ENCODE measurements at places on chromosomes 7 and 10. TPM values are rescaled to one million over a fixed set of nuclear protein-coding genes. Genes with fewer than 3 reads are reported as not detected.

EN2 gene
- 6.7 TPM for total RNA-seq

DNA sequence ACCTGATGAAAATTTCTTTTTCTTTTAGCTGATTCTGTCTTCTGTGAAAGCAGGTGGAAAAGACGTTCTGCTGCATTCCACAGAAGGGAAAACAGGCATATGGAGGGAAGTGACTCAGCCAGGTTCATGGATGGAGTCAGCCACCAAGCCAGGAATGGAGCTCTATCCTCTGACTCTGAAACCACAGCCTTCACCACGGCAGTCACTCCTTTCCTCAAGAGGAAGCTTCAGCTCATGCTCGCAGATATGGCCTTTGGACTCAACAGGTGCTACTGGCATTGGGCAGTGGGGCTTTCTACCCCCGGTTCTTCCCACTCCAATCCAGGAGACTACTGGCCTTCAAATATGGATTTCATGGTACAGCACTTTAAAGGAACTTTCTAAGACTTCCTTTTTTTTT is 11.5 kb upstream of the PLAU start:
- DNase-seq, result peak; percentile 51

HOXA6 gene
- total RNA-seq, result 0.96 TPM

- no peak for DNase-seq
Observed at GRCh38 chr7:65955718-65956117, 26.3 kb downstream of the GUSB start.

GRCh38 chr7:3641582-3641981 is 340.5 kb downstream of the SDK1 start:
- no peak for DNase-seq

- no peak for DNase-seq
Observed at GRCh38 chr7:89073776-89074175, 278.2 kb upstream of the TEX47 start.

SPDYE8 gene
- not detected for total RNA-seq

- no peak for DNase-seq
Observed at GRCh38 chr7:50470250-50471163, 20.4 kb upstream of the FIGNL1 start.

- peak; percentile 71 for DNase-seq
Observed at GRCh38 chr10:17025444-17026295, 103.9 kb downstream of the CUBN start.

RNLS gene
- 19.1 TPM for total RNA-seq

SMKR1 gene
- not detected for total RNA-seq

CPSF4 gene
- 31.4 TPM for total RNA-seq

DNA sequence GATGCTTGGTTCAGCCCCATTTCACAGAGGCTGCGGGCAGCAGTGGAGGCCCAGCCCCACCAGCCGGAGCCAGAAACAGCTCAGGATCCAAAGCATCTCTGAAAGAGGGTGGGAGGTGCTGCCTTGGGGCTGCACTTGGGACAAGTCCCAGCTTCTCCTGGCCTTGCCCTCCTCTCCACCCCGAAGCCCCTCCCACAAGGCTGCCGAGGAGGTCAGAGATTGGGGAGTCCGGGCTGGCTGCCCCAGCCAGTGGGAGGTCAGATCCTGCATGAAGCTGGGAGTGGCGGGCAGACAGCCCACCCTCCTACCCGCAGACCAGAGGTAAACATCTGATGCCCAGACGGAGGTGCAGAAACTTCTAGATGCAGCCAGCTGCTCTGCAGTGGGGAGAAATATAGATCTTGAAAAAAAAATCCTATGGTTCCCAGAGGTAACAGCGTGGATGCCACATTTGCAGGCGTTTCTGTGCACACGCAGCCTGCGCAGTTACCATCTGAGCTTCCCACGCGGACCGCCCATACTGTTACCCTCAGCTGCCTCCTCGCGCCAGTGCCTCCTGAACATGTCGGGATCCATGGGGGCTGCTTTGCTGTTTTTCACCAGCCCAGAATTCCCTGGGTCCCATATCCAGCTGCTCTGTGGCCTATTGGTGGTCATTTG is 36.9 kb upstream of the GNA12 start:
- DNase-seq, result no peak

GRCh38 chr7:139117599-139118233 is 8.2 kb upstream of the ZC3HAV1 start:
- no peak for DNase-seq

- DNase-seq, result no peak
Observed at GRCh38 chr10:59865101-59865500, 41.3 kb downstream of the CCDC6 start.

GRCh38 chr7:149878523-149878921 is 4.8 kb downstream of the ATP6V0E2 start:
- no peak for DNase-seq

GRCh38 chr10:72615970-72616369 is 9.9 kb downstream of the MICU1 start:
- DNase-seq, result no peak

DNA sequence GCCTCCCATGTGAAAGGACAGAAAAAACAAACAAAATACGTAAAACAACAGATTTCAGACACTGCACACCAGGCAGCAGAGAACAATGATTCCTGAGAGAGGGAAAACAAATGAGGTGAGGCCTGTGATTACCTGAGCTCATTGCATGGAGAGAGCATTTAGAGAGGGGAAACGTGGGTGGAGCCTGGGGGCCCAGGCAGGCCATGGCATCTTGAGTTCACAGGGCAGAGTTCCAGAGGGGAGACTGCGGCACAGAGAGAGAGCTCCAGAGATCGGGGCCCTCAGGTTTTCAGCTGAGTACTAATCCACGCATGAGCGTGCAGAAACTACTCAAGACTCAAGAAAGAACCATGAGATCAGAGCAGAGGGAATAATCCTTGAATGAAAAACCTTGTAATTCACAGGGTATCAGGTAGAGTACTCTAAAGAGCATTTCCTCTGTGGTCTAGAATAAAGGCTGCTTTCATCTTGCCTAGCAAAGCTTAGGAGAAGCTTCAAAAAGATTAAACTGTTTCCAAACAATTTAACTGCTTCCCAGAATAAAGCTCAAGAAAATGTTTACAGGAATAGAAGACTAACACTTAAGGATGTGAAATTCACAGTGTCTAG is 46.6 kb upstream of the ARHGAP12 start:
- no peak for DNase-seq

DNA sequence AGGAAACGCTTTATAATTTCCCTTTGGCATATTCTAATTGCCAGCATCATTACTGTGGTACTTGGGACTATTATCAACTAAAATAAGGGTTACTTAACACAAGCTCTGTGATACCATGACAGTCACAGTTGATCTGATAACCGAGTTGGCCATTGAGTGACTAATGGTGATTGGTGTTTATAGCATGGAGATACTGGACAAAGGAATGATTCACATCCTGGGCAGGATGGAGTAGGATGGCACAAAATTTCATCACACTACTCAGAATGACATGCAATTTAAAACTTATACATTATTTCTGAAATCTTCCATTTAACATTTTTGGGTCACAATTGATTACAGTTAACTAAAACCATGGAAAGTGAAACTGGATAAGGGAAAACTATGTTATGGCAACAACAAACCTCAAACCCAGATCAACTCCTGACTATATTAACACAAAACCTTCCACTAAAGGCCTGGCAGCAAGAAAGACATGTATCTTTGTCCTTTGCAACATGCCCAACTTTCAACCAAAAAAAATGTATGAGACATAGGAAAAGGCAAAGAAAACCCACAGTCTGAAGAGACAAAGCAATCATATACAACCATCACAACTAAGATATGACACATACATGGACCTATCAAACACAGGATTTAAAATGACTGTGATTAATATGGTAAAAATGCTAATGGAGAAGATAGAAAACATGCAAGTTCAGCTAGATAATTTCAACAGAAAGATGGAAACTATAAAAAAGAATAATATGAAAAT is 208.5 kb upstream of the NRP1 start:
- no peak for DNase-seq

VPS26A gene
- 20.1 TPM for total RNA-seq

GRCh38 chr7:101340379-101340778 is 18.8 kb upstream of the IFT22 start:
- DNase-seq, result no peak

CLDN4 gene
- total RNA-seq, result 414 TPM

GRCh38 chr10:14569274-14570060 is 205.2 kb downstream of the FAM107B start:
- no peak for DNase-seq

- peak; percentile 22 for DNase-seq
Observed at GRCh38 chr7:11082552-11083213, 109.0 kb downstream of the PHF14 start.

GRCh38 chr7:44172352-44172751 is 16.9 kb downstream of the GCK start:
- DNase-seq, result no peak

HMX3 gene
- not detected for total RNA-seq

- no peak for DNase-seq
Observed at GRCh38 chr10:73019100-73019499, 64.5 kb upstream of the PLA2G12B start.

DNA sequence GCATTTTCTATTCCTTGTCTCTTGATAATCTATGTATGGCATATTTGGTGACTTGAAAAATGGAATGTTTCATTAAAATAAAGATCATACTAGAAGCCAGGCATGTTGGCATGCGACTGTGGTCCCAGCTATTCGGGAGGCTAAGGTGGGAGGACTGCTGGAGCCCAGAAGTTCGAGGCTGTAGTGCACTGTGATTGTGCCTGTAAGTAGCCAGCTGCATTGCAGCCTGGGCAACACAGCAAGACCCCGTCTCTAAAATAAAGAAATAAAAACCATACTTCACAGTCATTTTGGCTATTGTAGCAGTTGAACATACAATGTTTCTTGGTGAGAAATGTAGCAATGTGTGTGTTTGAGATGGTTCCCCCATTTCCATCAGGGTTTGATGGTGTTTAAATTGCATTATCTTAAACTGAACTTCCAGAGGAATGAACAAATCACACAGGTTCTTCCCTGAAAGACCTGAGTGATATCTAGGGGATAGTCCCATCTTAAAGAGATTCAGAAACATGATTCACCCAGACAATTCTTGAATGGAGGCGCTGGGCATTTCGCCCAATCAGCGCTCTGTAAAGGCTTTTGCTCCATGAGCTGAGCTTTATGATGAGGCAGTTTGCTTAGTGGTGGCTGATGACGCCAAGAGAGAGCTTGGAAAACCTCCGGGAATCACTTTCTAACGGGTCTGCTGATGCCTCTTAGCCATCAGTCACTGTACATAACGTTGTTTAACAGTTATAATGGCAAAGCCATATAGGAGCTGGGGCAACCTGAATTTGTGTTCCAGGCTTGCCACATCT is 19.4 kb upstream of the BTBD16 start:
- DNase-seq, result no peak

DNA sequence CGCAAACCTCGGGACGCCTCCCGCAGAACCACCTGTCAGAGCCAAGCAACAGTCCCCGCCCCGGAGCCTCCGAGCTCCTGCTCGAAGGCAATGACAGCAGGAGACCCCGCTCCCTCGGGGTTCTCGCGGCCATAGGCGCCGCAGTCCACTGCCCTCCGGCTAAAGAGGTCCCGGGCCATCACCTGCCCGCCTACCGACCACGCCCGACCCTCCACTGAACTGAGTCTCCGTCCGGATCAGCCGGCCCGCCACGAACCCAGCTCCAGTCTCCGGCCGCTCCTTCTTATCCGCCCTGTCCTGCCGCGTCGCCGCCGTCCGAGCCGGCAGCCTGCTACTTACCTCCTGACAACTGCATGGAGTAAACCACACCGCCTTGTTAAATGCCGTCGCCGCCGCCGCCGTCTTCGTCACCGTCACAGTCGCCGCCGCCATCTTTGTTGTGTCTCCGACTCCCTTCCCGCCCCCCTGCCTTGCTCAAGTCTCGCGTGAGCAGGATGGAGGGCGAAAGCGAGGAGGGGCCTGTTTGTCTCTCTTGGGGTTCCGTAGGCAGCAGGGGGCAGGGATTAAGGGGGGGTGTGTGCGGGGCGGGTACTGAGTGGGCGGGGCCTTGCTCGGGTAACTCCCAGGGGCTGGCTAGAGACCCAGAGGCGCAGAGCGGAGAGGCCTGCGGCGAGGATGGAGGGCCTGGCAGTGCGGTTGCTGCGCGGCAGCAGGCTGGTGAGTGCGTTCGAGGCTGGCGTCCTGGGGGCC is at the start of the genes ACADSB and IKZF5:
Gene ACADSB, plus strand, starts transcription at position 652 of the 750 bp plus-strand sequence. Its CDS starts 24 bp downstream, at position 676.
Gene IKZF5, minus strand, starts transcription at position 441 of the 750 bp plus-strand sequence. CDS start 10,170 bp downstream, outside the sequence.
- DNase-seq, result peak; percentile 92

- DNase-seq, result no peak
Observed at GRCh38 chr7:45080958-45081669, 7.7 kb downstream of the NACAD start.

CHCHD3 gene
- 124 TPM for total RNA-seq

PTPRN2 gene
- 0.78 TPM for total RNA-seq

- DNase-seq, result no peak
Observed at GRCh38 chr7:96308950-96309263, 13.0 kb downstream of the SLC25A13 start.

ZNF853 gene
- not detected for total RNA-seq

- DNase-seq, result no peak
Observed at GRCh38 chr10:110860576-110861241, 11.0 kb upstream of the PDCD4 start.

GRCh38 chr10:18713077-18713476 is 53.8 kb downstream of the ARL5B start:
- DNase-seq, result peak; percentile 86

GRCh38 chr7:30915751-30916150 is 4.1 kb downstream of the AQP1 start:
- DNase-seq, result no peak

GRCh38 chr7:91504919-91505318 is 240.7 kb downstream of the FZD1 start:
- no peak for DNase-seq

ZNF365 gene
- 10.1 TPM for total RNA-seq

Measured in Caki2 (cell line).